Inflammatory macrophage treated with lipopolysaccharide for 1 hour (primary cell): ENCODE measurements at places on chromosomes 2 and 18.
A peak's percentile ranks its signal among the peaks of the same experiment; 100 is the strongest.

DNA sequence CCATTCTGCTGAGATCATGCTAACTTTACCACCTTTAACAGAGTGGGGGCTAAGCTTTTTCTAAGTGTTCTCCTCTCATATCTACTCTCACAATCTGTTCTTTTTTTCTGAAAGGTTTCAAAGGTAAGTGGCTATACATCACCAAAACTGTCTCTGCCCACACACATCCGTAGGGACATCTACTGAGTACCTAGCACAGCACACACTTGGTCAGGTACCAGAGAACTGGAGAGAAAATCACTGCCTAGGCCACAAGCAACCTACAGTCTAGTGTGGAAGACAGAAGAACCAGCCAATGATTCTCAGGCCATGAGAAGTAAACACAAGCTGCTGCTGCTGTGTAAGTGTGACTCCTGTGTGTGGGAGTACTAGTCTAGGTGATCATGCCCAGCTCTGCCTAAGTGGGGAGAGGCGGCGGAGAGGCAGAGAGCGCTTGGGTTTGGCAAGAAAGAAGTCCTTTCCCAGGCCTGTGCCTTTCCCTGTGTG is 176.1 kb upstream of the ZFP36L2 start:
- no peak for DNase-seq

GRCh38 chr2:113136828-113137775 is 9.7 kb downstream of the IL1RN start:
- DNase-seq, result no peak

DNA sequence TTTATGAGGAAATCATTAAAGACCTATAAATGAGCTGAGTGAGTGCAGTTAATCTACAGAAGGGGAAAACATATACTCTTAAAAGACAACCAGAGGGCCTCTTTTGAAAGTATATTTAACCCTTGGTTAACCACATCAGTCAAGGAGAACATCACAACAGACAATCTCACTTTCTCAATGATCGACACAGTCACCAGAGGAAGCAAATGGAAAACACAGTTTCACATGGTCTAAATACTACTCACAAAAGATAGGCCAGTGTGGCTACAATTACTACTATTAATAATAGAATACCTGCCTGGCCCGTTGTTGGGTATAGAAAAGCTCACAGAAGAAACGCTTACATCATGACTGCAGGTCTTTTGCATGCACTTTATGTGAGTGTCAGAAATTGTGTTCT is 426.2 kb downstream of the NCKAP5 start:
- no peak for DNase-seq

GRCh38 chr18:11946756-11947155 is 34.6 kb upstream of the IMPA2 start:
- peak; percentile 4 for DNase-seq

GRCh38 chr2:38384338-38384737 is 7.3 kb upstream of the ATL2 start:
- no peak for DNase-seq

DNA sequence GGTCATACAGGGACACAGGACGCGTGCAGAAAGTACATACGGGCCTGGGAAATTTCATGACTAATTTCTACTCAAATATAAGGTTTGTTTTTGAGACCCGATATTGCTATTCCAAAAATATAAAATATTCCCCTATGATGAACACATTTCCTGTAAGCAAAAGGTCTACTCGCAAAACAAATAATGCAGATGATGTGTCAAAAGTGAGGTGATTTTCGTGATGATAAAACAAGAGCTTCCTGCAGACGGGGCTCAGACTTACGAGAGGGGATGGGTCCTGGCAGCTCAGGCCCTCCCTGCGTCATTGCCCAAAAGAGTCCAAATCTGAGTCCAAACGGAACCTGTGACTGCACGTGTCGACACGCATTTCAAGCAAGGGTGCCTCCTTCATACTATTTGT is 62.7 kb downstream of the MBP start:
- DNase-seq, result no peak

GRCh38 chr18:46445522-46446313 is 211.3 kb downstream of the LOXHD1 start:
- no peak for DNase-seq

GRCh38 chr2:237471438-237472186 is 15.4 kb upstream of the MLPH start:
- peak; percentile 52 for DNase-seq

GRCh38 chr2:117086174-117086942 is 728.1 kb upstream of the DDX18 start:
- no peak for DNase-seq

GRCh38 chr18:48037481-48038271 is 107.2 kb upstream of the SMAD2 start:
- DNase-seq, result no peak

DNA sequence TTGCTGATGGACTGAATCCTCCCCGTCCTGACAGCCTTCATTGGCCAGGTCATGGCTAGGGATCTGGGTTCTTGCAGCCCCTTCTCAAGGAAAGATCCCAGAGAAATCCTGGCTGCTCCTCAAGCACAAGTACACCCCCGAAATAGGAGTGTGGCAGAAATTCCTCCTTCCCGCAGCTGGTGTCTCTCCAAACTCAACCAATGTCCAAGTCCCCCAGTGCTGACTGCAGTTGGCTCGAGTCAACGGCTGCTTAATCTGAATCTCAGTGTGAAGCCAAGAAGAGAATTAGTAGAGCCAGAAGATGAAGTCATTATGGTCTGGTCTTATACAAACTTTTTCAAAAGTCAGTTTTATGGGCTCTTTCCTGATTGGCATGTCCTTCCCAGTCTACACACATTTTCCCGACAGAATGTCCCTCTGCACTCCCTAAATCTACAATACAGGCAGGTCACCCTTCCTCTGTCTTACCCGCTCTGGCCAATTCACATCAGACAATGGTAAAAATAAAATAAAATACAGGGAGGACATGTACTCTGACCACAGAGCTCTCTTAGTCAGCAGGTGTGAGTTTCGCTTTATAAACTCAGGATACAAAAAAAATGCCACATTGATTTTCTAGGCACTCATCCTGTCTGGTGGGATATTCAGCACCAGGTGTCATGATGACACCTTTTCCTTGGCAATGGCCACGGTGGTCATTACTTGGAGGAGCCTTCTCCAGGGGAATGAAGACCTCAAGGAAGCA is 76.9 kb upstream of the PAPOLG start:
- no peak for DNase-seq

DNA sequence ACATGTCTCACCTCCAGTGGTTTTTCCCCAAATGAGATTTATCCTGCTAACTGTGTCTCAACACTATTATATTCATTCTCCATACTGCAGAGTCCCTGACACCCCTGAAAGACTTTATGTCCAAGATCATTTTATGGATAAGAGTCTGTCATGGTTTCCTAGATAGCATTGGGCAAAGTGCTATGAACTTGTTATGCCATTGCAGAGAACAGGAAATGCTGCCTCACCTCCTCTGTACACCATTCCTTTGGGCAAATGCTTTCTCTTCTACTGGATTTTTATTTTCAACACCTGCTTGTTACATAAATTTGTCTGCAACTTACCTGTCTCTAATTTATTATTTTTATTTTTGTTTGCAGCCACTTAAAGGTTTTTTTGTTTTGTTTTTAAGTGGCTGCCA is 652.5 kb upstream of the FAM98A start:
- no peak for DNase-seq

- DNase-seq, result no peak
Measured at GRCh38 chr18:37449618-37450017, 116.0 kb downstream of the CELF4 start.

DNA sequence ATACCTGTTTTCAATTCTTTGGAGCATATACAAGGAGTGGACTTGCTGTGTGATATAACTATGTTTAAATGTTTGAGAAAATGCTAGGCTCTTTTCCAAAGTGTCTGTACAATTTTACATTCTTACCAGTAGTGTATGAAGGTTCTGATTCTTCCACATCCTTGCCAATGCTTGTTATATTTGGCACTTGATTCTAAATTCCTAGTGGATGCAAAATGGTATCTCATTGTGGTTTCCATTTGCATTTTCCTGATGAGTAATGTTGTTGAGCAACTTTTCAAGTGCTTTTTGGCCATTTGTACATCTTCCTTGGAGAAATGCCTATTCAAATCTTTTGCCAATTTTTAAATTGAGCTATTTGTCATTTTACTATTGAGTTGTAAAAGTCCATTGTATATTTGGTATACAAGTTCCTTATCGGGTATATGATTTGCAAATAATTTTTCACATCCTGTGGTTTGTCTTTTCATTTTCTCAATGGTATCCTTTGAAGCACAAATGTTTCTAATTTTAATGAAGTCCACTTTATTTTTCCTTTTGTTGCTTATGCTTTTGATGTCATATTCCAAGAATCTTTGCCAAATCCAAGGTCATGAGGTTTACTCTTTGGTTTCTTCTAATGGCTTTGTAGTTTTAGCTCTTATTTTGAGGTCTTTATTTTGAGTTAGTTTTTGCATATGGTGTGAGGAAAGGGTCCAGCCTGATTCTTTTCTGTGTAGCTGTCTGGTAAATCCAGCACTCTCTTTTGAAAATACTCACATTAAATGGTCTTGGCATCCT is 33.2 kb upstream of the CWC22 start:
- no peak for DNase-seq

- peak; percentile 59 for DNase-seq
Measured at GRCh38 chr18:79680100-79680879, 687 bp downstream of the CTDP1 start.

DNA sequence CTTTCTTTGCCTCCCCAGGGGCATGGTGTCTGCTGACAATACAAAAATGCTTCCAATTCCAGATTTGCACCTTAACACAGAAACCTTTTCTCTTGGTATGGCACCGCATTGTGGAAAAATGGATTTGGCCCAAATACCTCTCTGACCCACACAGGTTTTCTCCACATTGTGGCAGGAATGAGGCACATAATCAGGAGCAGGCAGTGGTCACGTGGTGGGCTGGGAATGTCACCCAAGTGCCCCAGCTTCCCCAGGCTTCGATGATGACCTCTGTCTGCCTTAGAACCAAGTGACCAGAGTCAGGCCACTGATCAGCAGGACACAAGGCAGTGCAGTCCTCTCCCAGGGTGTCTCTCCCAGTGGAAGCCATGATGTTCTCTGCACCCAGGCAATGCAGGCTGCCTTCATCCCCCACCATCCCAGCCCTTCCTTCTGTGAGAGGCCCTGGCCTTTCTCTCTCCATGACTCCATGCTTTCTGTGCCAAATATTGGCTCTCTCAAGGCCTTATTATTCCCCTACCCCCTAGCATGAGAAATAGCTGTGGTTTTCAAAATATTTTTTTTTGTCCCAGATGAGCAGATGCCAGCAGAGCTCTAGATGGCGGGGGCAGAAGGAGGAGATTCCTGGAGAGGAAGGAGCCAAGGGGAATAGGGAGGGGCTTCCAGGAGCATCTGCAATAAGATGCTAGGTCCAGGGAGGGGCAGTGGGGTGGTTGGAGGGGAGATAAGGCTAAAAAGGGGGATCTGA is 198.9 kb downstream of the ACKR3 start:
- DNase-seq, result no peak

GRCh38 chr2:130887643-130888042 is 50.9 kb downstream of the ARHGEF4 start:
- no peak for DNase-seq

DNA sequence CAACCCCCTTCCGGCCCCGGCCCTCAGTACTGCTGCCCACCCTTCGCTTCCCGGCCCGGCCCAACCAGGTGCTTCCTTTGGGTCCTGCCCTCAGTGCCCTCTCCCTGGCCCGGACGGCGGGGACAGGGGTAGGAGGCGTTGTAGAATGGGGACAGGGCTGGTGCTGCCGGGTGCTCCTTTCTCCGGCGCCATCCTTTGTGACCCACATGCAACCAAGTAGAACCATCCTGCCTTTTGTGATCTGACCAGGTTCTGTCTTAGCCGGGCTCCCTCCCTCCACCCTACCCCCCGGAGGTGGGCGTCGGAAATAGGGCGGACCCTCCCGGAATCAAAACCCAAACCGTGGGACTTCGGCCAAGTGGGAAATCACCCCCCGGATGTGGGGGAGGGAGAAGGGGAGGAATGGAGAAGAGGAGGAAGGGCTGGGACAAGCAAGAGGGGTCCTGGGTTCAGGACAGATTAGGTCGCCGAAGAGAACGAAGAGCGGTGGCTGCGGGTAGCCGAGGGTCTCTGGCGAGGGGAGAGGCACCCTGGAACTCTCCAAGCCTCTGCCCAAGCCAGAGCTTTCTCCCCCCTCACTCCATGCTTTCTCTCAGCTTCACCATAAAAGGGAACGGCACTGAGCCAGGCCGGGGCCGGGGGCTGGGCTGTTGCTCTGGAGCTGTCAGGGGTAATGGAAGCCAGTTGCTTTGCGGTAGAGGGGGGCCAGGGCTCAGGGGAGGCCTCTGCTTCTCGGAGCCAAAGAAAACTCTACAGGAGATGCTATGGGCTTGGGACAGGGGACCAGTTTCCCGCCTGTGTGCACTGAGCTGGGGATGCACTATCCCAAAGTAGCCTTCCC is 756 bp upstream of the OST4 start:
- DNase-seq, result no peak

GRCh38 chr18:48326901-48327675 is 82.1 kb downstream of the ZBTB7C start:
- DNase-seq, result peak; percentile 33

GRCh38 chr2:162992828-162993227 is 154.3 kb upstream of the KCNH7 start:
- DNase-seq, result no peak

- DNase-seq, result no peak
Measured at GRCh38 chr2:179447839-179448447, 183.3 kb upstream of the SESTD1 start.

GRCh38 chr2:9249020-9249800 is 42.6 kb downstream of the ASAP2 start:
- DNase-seq, result no peak

DNA sequence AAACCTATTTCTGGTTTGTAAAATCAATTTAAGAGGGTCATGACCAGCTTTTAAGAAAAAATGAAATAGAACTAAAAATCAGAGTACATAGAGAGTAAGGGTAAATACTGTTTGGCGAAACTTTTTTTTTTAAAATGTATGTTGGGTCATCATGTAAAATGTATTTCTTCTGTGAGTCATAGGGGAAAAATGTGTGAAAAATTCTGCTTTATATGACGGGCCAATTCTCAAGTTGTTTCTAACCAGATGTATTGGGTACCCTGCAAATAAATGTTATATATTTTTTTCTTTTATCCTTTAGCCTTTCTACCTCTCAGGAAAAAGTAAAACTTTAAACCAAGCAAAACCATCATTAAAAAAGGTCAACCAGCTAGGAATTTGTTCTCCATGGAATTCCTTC is 13.9 kb downstream of the AFTPH start:
- DNase-seq, result no peak

- no peak for DNase-seq
Measured at GRCh38 chr2:20099780-20100179, 48.4 kb upstream of the LAPTM4A start.

DNA sequence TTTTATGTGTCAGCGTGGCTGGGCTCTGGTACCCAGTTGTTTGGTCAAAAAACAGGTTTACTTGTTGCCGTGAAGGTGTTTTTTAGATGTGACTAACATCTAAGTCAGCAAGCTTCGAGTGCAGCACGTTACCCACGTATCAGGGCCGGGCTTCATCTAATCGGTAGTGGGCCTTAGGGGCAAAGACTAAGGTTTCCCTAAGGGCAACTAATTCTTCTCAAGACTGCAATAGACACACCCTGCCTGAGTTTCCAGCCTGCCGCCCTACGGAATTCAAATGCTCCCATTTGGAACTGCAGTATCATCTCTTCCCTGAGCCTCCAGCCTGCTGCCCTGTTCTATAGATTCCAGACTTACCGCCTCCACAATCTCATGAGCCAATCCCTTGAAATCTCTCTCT is 27.7 kb downstream of the FHL2 start:
- DNase-seq, result no peak

GRCh38 chr2:123518367-123518766 is 506.7 kb upstream of the CNTNAP5 start:
- no peak for DNase-seq

- peak; percentile 22 for DNase-seq
Measured at GRCh38 chr18:5890331-5891183, 4.8 kb downstream of the TMEM200C start.

GRCh38 chr18:56921896-56922480 is 224.9 kb upstream of the BOD1L2 start:
- no peak for DNase-seq
